ENCODE measurements at places on chromosomes 16 and 17.

GRCh38 chr16:2190002-2190658 lies 6.3 kb downstream of the CASKIN1 start:
- peaks cover 9% of the 10 kb centered on the region for H3K27me3 ChIP-seq
- H3K4me3 ChIP-seq, result no peak overlapping the region
- no peak for DNase-seq
- no peaks in the 10 kb centered on the region for H3K36me3 ChIP-seq
- no peak overlapping the region for H3K27ac ChIP-seq

DNA sequence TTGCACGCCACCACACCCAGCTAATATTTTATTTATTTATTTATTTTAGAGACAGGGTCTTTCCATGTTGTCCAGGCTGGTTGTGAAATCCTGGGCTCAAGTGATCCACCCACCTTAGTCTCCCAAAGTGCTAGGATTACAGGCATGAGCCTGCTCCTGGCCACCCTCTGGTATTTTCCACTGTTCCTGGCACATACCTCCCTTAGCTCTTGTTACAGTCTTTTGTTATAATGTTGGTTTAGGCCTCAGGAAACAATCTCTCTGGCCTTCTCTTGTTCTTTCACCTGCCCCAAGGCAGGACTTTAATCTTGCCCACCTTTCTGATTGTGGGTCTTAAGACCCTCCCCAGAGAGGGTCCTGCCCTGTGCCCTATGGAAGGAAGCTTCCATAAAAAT lies 3.6 kb upstream of the CYTH1 start:
- H3K27ac ChIP-seq, result no peak overlapping the region
- H3K4me3 ChIP-seq, result no peak overlapping the region
- DNase-seq, result no peak
- peaks cover 33% of the 10 kb centered on the region for H3K4me1 ChIP-seq
- H3K27me3 ChIP-seq, result no peaks in the 10 kb centered on the region
- no peaks in the 10 kb centered on the region for H3K36me3 ChIP-seq

DNA sequence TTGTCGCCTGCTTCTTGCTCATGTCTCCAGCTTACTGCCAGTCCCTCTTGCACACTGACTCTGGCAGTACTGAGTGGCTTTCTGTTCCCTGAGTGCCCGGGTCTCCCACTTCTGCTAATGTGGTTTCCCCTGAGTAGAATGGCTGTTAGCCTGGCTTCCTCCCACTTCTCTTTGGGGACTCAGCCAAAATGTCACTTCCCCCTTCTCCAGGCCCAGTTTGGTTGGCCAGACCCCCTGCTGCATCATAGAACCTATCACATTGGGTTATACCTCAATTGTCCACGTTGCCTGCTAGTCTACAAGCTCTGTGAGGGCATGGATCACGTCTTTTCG lies 304.4 kb downstream of the HS3ST3B1 start:
- H3K27ac ChIP-seq, result no peak overlapping the region
- DNase-seq, result peak; percentile 2
- H3K4me3 ChIP-seq, result no peak overlapping the region

DNA sequence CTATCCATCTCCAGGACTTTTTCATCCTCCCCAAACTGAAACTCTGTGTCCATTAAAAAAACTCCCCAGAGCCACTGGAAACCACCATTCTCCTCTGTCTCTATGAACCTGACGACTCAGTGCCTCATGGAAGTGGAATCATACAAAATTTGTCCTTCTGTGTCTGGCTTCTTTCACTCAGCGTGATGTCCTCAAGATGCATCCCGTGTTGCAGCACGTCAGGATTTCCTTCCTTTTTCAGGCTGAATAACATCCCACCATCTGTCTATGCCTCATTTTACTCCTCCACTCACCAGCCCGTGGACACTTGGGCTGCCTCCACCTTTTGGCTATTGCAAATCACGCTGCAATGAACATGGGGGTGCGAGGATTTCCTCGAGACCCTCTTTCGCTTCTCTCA lies 12.6 kb upstream of the ALDH3A1 start:
- DNase-seq, result no peak
- H3K4me1 ChIP-seq, result no peaks in the 10 kb centered on the region
- no peaks in the 10 kb centered on the region for H3K27me3 ChIP-seq
- H3K36me3 ChIP-seq, result no peaks in the 10 kb centered on the region

All from esophagus squamous epithelium (tissue), 5 donors.